Uterus (tissue), 4 donors: ENCODE measurements at places on chromosomes 4 and X.

DNA sequence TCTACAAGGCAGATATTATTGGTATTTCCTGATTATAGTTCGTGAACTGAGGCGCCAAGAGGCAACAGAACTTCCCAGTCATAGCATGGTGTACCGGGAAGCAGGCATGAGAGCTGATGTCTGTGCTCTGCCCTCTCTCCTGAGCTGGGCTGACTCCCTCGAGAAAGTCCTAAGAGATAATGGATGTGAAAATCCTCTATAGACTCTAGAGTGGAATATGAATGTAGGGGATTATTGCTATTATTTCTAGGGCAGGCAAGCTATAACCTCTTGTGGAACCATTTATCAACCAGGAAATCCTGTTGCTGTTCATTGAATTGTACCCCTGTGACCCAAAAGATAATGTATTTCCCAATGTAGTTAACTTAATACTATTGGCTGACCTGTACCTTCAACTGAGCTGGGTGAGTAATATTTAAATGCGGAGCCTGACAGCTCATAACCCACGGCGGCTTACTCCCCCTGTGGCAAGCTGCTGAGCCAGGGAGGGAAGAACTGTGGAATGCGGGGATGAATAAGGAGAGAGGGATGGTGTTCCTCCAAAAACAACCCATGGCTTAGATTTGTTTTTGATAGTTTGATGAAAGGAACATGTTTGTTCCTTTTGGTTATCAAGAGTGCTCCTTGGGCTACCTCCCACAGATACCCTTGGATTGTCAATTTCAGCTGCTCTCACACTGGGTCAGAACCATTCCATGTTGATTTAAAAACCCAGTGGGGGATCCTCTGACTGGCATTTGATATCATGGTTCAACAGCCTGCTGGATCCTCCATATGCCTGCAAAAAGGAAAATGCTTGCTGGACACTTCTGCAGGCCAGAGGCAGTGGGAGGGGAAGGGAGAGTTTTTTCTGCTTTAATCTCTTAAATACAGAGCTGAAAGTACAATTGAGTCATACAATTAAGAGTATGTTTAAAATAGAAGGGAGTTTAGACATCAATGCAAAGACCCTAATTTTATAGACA lies 339.0 kb upstream of the BOD1L1 start:
- H3K4me3 ChIP-seq = no peak overlapping the region
- DNase-seq = no peak
- no peaks in the 10 kb centered on the region for H3K36me3 ChIP-seq
- no peak overlapping the region for H3K27ac ChIP-seq
- no peaks in the 10 kb centered on the region for H3K4me1 ChIP-seq

GRCh38 chr4:15343000-15343399 lies 84.8 kb upstream of the C1QTNF7 start:
- no peaks in the 10 kb centered on the region for H3K27me3 ChIP-seq
- H3K36me3 ChIP-seq = no peaks in the 10 kb centered on the region
- DNase-seq = no peak
- no peaks in the 10 kb centered on the region for H3K4me1 ChIP-seq

DNA sequence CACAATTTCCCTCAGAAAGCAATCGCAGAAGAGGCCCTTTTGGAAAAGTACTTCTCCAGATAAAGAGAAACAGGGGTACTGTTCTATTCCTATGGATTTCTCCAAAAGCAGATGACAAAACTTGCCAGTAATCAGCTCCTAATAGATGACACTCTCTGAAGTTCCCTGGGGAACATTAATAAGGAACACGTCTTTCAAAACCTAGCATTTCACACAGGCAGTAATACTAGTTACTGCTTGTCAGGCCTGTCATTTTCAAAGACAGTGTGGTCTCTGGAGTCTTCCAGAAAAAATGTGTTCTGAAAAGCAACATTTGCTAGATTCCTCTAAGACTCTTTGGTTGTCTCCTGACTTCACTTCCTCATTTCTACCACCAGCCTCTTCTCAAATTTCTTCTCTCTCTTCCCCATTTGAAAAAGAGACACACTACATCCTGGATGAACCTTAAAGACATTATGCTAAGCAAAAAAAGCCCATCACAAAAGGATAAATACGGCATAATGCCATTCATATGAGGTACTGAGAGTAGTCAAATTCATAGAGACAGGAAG lies 47.3 kb downstream of the CHRDL1 start:
- DNase-seq = no peak
- no peak overlapping the region for H3K27ac ChIP-seq
- H3K27me3 ChIP-seq = no peaks in the 10 kb centered on the region
- H3K4me1 ChIP-seq = no peaks in the 10 kb centered on the region
- H3K4me3 ChIP-seq = no peak overlapping the region

DNA sequence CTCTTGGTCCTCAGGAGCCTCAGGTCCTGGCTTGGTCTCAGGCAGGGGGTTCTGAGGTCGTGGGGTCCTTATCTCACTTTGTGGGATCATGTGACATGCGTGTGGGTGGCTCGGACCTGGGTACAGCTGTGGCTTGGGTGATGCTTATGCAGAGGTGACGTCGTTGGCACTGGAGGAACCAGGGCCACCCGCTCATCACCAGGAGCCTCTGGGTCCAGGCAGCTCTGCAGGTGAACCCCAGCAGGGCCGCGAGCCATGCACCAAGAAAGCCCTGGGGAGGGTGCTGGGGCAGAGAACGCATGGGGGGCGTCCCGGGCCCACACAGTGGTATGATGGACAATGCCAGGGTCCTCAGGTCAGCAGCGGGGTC lies 8.7 kb downstream of the ATP5ME start:
- no peak overlapping the region for H3K27ac ChIP-seq
- H3K27me3 ChIP-seq = no peaks in the 10 kb centered on the region
- no peaks in the 10 kb centered on the region for H3K36me3 ChIP-seq

- H3K27me3 ChIP-seq = no peaks in the 10 kb centered on the region
- no peak for DNase-seq
- H3K36me3 ChIP-seq = no peaks in the 10 kb centered on the region
These were observed 330.5 kb downstream of the ARHGAP10 start for GRCh38 chr4:148062301-148062950.
